ENCODE measurements at places on chromosomes 13 and 19.

- DNase-seq = no peak
Measured at GRCh38 chr19:47435196-47435595, 15.9 kb upstream of the MEIS3 start.

DNA sequence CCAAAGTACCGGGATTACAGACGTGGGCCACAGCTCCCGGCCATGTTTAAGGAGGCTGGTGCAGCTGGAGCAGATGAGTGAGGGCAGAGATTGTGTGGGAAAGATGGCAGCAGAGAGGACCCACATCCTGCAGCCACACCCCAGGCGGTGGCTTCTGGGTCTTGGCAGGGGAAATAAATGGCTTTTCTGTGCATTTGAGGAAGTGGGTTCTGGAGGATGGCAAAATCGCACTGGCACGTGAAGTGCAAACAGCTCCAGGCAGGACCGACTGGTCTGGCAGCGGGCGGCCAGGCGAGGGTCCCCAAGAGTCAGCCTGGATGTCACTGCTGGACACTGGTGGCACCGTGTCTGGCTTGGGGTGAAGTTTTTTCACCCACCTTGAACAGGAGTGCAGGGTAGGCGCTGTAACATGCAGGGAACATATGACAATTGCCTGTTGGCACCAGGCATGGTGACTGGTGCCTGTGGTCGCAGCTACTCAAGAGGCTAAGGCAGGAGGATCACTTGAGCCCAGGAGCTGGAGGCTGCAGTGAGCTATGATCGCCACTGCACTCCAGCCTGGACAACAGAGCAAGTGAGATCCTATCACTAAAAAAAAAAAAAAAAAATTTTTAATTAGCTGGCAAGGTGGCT, 8.4 kb downstream of the B3GNT3 start:
- DNase-seq = no peak

DNA sequence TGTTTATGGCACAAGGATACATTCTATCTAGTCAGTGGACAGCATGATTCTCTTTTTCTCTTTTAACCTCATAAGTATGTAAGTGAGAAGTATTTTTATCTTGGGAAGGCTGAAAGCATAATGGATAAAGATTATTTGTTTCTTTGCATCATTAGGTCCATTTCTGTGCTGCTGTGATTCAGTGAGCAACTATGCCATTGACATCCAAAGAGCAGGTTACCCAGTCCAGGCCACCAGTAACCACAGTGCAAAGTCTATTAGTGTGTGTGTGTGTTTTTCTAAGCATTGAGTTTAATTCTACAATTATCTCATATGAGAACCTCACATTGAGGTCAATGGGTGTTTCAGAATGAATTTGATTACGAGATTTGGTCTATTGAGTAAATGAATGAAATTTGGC, 158.8 kb upstream of the DACH1 start:
- DNase-seq = no peak

GRCh38 chr19:3851254-3852176, 17.3 kb downstream of the ZFR2 start:
- no peak for DNase-seq

GRCh38 chr19:4557971-4558941, 1.2 kb downstream of the SEMA6B start:
- no peak for DNase-seq

- peak; percentile 80 for DNase-seq
Measured at GRCh38 chr19:6737873-6738786, 750 bp upstream of the GPR108 start.

DNA sequence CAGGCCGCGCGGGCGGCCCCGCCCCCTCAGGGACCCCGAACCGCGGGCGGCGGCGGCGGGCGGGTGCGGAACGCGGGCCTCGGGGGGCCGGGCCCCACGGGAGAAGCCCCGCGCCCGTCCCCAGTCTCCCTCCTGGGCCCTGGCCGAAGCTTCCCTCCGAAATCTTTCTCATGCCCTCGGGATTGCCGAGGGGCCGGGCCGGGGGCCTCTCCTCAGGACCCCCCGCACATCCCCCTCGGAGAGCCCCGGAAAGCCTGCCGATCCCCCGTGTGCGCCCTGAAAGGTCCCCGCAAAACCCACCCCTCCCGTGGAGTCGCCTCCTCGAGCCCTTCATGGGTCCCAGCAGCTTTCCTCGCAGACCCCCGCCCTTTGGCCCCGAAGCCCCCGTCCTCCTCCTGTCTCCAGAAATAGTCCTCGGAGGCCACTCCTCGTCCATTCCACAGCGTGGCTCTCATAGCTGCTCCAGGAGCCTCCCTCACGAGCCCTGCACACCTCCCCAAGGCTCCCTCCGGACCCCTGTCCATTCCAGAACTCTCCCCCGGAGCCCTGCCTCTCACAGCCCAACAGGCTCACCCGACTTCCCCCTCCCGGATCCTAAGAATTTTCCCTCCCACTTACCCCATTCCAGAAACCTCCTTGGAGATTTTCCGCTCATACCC, 555 bp downstream of the SAMD4B start:
- DNase-seq = no peak

GRCh38 chr13:93446238-93446637, 219.6 kb downstream of the GPC6 start:
- peak; percentile 13 for DNase-seq

DNA sequence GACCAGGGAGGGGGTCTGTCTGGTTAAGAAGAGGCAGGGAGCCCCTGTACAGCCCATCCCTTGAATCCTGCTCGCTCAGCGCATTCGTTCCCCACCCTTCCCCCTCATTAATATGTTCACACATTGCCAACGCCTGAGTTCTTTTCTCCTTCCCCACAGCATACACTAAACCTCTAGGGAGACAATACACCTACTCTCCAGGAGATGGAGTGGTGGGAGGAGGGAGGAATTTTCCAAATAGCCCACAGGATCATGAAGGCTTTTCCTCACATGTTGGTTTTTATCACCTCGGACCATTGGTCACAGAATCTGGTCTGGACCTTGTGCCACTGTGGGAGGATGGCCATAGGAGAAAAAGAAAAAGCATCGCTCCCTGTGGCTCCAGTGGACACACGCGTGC, 294.9 kb downstream of the SHISA2 start:
- DNase-seq = no peak

GRCh38 chr13:78147905-78148304, 229.3 kb upstream of the EDNRB start:
- peak; percentile 84 for DNase-seq

Data from IMR-90 (cell line).